Globus pallidus (tissue), 1 donor: ENCODE measurements at places on chromosomes 5 and 9.

DNA sequence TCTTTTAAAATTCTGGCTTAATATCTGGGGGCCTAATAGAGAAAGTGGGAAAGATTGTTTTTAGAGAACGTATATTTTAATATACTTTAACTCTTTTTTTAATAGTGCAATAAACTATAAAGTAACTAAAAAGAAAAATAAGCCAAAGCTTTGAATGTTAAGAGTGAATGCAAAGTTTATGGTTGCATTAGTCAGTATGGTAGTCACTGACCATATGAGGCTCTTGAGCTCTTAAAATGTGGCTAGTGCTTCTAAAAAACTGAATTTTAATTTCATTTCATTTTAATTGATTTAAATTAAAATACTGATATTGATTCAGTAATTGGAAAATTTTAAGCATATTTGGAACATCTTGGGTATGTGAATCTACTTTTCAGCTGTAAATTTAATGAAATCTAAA is 310.7 kb downstream of the PJA2 start:
- no peak for DNase-seq

DNA sequence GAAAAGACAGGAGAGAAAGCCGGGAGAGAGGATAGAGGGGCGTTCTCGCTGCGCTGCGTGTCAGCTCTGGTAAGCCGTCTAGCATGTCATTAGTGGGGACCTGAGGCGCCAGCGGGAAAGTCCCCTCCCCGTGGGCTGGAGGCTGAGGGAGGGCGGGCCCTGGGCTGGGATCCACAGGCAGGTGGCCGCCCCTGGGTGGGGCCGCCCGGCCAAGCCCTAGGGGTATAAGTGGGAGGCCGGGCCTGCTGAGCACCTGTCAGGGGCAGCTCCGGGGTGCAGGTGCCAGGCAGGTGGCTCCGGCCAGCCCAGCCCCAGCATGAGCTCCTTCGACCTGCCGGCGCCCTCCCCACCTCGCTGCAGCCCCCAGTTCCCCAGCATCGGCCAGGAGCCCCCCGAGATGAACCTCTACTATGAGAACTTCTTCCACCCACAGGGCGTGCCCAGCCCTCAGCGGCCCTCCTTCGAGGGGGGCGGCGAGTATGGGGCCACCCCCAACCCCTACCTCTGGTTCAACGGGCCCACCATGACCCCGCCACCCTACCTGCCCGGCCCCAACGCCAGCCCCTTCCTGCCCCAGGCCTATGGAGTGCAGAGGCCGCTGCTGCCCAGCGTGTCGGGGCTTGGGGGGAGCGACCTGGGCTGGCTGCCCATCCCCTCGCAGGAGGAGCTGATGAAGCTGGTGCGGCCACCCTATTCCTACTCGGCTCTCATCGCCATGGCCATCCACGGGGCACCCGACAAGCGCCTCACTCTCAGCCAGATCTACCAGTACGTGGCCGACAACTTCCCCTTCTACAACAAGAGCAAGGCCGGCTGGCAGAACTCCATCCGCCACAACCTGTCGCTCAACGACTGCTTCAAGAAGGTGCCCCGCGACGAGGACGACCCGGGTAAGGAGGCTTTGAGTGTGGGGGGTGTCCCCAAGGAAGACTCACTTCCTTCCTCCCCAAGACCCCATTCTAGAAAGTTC is at the start of gene FOXI1:
Gene FOXI1, plus strand, starts transcription at position 256 of the 970 bp plus-strand sequence. Its CDS starts 61 bp downstream, at position 317.
- no peak for DNase-seq

GRCh38 chr5:103260951-103261350 is 2.4 kb downstream of the MACIR start:
- DNase-seq, result no peak

GRCh38 chr5:139910901-139911300 is 115.3 kb downstream of the PSD2 start:
- no peak for DNase-seq
